Stimulated activated CD4-positive, alpha-beta T cell treated with anti-CD3 and anti-CD28 coated beads, Interleukin-12 subunit alpha, Interleukin-12 subunit beta, amount 100 ng/mL, for 48 hours (primary cell): ENCODE measurements at places on chromosomes 5 and 9.
A peak's percentile ranks its signal among the peaks of the same experiment; 100 is the strongest.

GRCh38 chr9:2859776-2860379, 16.0 kb upstream of the PUM3 start:
- peak; percentile 44 for DNase-seq

GRCh38 chr5:133273661-133274596, 222.1 kb downstream of the HSPA4 start:
- no peak for DNase-seq

- no peak for DNase-seq
These were observed 39.0 kb upstream of the OSMR start for GRCh38 chr5:38806775-38807258.

DNA sequence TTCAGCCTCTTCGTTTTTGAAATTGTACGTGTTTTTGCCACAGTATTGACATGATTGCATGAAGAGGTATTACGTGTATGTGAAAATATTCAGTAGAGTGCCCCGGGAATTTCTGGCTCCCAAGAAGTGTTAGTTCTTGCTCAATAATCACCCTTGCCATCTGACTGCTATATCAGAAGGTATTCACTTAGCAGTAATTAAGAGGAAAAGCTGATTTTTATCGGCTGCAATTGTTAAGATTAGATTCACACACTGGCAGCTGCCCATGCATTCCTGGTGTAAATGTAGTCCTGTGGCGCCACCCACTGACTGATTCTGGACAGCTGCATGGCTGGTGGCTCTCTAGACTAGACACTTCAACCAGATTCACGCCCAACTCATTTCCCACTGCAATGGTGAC, 440.1 kb upstream of the ADAMTS16 start:
- DNase-seq: peak; percentile 9

DNA sequence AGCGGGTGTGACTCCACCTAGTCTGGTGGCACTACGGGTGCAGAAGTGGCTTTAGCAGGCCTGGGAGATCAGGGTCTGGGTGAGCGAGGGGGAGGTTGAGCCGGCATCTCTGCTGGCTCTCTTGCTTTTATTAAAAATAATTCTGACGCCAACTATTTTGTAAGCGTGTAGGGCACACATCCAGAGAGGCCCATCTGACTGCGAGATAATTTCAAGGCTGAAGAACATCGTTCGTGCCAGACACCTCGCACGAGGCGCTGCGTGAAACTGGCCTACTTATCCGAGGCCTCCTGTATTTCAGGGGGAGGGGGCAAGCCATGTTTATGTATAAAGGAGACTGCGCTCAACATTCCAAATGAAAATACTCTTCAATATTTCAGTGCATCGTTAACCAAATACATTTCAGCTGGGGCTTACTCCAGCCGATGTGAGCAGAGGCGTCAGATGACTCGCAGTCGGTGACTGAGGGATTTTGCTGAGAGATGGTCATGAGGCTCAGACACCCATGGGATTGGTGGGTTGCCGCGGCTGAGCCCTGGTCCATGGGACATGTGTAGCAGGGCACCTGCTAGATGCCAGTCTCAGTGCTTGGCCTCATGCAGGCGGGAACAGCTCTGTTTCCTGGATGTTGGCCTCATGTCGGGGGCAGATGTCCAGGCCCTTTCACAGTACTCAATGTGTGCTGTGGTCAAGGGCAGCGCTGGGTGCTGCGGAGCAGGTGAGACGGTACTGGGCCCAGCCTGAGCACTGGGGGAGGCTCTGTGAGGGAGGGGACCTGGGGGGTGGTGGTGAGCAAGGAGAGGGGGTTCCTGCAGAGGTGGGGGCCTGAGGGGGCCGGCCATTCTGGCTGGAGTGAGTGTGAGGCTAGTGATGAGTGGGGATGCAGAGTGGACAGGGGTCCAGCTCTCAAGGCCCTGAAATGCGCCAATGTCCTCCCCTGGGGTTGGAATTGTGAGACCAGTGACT, 201.5 kb downstream of the DAB2IP start:
- no peak for DNase-seq

GRCh38 chr9:76519075-76519835, 60.3 kb downstream of the GCNT1 start:
- no peak for DNase-seq

GRCh38 chr5:176859916-176860315, 39.2 kb downstream of the HK3 start:
- no peak for DNase-seq

GRCh38 chr5:131163276-131164119, 1.6 kb downstream of the HINT1 start:
- DNase-seq: no peak

DNA sequence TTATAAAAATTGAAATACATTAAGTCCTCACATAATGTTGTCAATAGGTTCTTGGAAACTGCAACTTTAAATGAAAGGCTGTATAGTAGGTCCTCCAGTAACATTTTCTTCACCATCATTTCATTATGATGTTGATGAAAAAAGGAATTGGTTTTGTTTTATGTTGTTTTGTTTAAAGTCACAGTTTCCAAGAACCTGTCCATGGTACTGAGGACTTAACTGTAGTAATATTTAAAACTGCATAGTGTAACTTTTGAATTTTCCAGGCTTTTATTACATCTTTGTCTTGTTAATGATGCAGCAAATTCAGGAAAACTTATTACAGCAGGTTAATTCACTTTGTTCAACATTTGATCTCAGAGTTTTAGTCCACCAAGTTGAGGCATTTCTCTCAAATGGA, 11.6 kb downstream of the SECISBP2 start:
- no peak for DNase-seq

DNA sequence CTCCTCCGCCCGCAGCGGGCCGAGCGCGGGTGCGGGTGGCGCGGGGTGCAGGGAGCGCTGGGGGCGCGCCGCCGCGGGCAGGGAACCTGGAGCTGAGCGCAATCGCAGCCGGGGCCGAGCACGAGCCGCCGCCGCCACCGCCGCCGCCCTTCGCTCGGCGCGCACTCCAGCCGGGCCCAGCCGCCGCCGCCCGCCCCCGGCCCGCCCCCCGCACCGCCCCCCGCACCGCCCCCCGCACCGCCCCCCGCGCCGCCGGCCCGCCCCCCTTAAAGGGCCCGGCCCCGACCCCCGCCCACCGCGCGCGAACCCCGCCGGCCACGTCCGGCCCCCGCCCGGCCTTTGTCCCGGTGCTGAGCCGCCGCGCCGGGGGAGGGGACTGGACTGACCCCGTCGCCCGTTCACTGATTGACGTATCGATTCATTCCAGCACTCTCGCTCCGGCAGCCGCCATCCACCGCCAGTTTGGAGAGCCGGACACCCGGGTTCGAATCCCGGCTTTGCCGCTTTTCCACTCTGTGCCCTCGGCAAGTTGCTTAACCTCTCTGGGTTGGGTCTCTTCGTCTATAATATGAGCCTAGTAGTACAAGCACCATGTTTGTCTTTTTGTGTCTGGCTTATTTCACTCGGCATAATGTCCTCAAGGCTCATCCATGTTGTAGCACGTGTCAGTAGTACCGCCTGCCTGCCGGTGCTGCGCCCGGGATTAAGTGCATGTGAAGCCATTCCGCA, at the start of gene SH3PXD2B:
Gene SH3PXD2B, minus strand, starts transcription at position 168 of the 729 bp plus-strand sequence. CDS start 173 bp downstream, outside the sequence.
- DNase-seq: peak; percentile 25

GRCh38 chr5:14016549-14016948, 72.1 kb upstream of the DNAH5 start:
- DNase-seq: no peak

DNA sequence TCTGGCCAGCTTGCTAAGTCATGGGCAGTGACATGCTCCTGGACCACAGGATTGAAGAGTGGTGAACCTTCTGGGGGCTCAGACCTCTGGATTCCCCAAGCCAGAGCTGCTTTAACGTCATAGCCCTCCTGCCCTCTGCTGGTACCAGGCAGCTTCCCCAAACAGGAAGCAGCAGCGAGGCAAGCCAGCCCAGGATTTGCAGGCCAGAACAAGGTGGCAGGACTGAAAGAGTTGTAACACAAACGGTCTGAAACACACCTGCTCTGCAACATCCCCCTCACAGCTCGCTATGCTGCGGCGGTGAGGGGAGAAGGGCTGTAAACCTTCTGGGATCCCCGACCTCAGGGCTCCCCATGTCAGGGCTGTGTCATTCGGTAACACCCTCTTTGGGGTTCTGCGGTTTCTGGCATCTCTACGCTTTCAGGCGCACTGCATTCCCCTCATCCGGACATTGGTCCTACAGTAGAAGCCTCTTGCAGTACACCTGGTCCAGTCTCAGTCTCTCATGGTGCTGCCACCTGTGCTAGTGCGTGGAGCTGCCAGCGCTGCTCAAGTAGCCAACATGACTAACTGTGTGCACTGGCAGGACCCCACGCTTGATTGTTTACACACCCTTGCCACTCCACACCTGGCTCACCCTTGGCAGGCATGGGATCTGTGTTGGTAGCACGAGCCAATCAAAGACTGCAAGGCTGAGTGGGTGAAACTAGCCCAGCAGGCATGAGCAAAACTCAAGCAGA, 893.3 kb downstream of the PTPRD start:
- no peak for DNase-seq
